ENCODE measurements at places on chromosomes 12 and 14.

- no peak for DNase-seq
Observed at GRCh38 chr12:115507951-115508722, 769.4 kb downstream of the MED13L start.

- no peak for DNase-seq
Observed at GRCh38 chr12:39937119-39937518, 168.8 kb downstream of the SLC2A13 start.

- no peak for DNase-seq
Observed at GRCh38 chr12:28771968-28772367, 377.1 kb upstream of the FAR2 start.

- DNase-seq = no peak
Observed at GRCh38 chr14:54487771-54488170, 1.0 kb downstream of the GMFB start.

DNA sequence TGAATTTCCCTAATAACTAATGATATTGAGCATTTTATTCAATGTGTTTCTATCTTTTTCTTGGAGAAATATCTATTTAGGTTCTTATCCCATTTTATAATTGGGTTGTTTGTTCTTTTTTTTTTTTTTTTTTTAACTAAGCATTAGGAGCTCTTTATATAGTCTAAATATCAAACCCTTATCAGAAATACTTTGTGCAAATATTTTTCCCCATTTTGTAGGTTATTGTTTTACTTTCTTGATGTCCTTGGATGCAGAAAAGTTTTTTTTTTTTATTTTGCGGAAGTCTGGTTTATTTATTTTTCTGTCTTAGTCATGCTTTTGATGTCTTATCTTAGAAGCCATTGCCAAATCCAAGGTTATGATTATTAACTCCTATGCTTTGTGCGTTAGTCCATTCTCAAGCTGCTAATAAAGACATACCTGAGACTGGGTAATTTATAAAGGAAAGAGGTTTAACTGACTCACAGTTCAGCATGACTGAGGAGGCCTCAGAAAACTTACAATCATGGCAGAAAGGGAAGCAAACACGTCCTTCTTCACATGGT, 434.3 kb upstream of the TBX3 start:
- no peak for DNase-seq

GRCh38 chr14:56124327-56124726, 6.1 kb downstream of the PELI2 start:
- DNase-seq = no peak

DNA sequence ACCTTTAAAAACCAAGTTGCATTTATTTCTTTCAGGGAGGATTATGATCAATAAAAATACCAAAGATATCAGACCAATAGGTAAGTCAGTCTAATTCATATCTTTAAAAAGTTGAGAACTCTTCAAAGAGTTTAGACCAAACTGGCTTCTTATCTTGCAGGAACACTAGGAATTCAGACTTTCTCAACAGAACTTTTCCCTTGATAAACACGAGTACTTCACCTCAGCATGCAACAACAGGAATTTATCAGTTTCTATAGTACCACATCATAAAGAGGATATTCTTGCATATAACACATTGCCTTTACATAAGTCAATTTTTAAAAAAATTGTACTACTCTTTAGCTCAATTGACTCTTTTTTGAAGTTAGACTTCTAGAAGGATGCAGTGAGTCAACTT, 68.2 kb downstream of the DNAI7 start:
- no peak for DNase-seq

GRCh38 chr14:42070031-42070430, 463.4 kb downstream of the LRFN5 start:
- no peak for DNase-seq

DNA sequence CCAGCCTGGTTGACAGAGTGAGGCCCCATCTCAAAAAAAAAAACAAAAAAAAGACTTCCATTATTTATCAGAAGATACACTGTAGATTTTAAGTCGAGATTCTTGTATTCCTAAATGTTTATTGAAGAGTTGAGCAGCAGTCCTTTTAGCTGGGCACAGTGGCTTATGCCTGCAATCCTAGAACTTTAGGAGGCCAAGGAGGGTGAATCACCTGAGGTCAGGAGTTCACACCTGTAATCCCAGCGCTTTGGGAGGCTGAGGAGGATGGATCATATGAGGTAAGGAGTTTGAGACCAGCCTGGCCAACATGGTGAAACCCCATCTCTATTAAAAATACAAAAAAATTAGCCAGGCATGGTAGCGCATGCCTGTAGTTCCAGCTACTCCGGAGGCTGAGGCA, 57.6 kb downstream of the HEATR5A start:
- no peak for DNase-seq

- DNase-seq = peak; percentile 95
Observed at GRCh38 chr12:31896514-31897039, 62.6 kb upstream of the RESF1 start.

DNA sequence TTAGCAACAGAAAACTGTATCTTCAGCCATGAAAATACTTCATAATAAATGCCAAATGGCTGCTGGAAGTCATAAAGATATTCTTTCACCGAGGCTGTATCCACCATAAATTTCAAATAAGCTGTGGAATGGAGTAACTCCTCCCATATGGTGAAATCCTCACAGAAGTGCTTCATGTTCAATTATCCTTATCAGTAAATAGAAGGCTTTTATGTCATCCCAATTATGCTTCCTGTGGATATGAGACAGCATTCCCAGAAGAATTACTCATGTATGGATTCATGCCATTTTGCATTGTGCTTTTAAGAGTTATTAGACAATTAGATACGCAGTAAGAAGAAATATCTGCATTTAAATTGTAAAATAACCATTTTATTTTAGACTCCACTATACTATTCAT, 99.0 kb downstream of the RTN1 start:
- no peak for DNase-seq

DNA sequence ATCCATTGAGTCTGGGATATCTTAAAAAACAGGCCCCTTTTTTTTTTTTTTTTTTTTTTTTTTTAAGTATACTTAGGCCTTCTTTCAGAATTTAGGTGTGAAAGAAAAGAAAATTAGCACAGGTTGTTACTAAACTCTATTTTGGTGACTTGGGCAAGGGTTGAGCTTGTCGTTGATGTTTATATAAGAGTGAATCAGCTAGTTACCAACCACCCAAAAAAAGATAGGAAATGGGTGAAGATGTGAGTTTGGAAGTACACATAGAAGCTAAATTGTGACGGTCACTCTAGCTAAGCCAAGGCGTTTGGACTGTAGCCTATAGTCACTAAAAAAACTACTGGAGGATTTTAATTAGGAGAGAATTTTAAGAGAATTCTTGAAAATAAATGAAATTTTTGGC, 1247.2 kb downstream of the AACS start:
- DNase-seq = no peak

GRCh38 chr12:131917139-131917710, 11.9 kb upstream of the PUS1 start:
- DNase-seq = no peak

Measured in CD4-positive, alpha-beta memory T cell (primary cell).